CD4-positive, alpha-beta T cell treated with Interleukin-17A for 1 hour (primary cell): ENCODE measurements at places on chromosomes 2 and 18.

GRCh38 chr2:37782155-37782673 is 110.8 kb upstream of the CDC42EP3 start:
- no peak for DNase-seq

- DNase-seq: no peak
Measured at GRCh38 chr2:44456946-44457345, 95.2 kb downstream of the CAMKMT start.

DNA sequence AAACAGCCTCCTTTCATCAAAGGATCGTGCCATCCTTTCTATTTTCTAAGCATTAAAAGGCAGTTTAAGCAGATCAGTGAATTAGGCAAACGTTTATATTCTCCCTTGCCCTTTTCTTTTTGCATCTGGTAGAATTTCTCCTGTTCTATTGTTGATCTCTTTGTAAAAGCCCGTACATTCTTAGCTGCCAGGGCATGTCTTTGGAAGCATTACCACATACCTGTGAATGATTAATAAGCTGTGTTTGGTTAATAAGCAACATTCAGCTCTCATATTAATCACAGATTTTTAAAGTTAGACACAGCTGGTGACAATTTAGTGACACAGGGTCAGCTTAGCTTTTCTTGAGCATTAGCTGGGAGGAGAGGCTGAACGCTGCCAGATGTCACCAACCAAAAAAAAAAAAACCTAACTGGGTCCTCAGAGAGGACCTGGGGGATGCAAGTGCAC is 33.8 kb upstream of the CYP1B1 start:
- DNase-seq: no peak

GRCh38 chr2:222594679-222595078 is 61.2 kb downstream of the FARSB start:
- no peak for DNase-seq

GRCh38 chr2:40284797-40285196 is 167.1 kb downstream of the SLC8A1 start:
- no peak for DNase-seq

DNA sequence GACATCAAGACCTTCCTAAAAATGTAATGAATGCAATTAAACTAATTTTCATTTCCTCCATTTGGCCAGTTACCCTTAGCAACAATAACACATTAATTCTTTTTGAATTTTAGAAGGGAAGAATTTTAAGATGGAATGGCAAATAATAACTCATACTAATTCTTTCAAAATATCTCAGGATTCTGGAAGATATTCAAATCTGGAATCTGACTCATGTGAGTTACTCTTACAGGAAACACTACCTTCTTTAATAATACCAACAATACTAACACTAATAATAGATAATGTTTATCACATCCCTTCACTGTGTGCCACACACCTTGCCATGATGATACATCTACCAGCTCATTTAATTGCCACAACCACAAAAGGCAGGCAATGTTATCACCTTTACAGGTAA is 46.4 kb downstream of the ZNF521 start:
- no peak for DNase-seq

- DNase-seq: no peak
Measured at GRCh38 chr2:3128786-3129185, 248.8 kb downstream of the EIPR1 start.

DNA sequence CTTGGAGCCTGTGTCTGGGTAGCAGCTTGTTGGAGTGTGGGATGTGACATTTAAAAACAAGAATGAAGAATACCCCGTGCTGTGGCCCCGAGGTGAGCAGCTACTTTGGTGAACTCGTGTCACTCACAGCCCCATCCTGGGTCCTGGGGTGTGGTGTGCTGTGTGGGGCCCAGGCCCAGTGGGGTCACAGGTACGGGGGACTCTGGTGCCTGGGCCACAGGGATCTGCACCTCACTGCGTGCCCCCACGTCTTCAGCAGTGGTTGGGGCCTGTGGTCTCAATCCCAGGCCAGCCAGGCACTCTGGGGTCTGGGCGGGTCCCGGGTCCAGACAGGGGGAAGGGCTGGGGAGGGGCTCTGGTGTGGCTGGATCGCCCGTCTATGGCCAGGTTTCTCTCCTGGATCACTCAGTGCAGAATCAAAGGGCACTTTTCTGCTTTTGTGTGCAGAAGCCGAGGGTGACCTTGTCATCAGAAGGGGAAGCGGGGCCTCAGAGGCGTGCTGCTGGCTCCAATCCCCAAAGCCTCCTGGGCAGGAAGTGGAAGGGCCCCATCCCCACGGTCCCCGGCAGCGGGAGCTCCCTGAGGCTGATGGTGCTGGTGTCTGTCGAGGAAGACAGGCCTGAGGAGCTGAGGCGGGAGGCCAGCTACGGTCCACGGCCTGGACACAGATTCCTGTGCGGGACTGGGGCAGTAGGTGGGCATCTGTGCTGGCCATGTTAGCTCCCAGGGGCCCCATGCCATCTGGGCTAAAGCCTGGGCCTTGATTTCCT is 1.4 kb downstream of the GPR35 start:
- peak; percentile 32 for DNase-seq

- DNase-seq: no peak
Measured at GRCh38 chr2:77005522-77005921, 516.7 kb downstream of the LRRTM4 start.

GRCh38 chr18:78238404-78239089 is 741.1 kb upstream of the SALL3 start:
- DNase-seq: no peak
